Stimulated activated CD8-positive, alpha-beta memory T cell treated with anti-CD3 and anti-CD28 coated beads, Interleukin-2, amount 100 ng/mL, for 1 hour (primary cell): ENCODE measurements at places on chromosomes 2 and 18.

- DNase-seq, result no peak
Measured at GRCh38 chr18:63182861-63183260, 136.7 kb downstream of the BCL2 start.

DNA sequence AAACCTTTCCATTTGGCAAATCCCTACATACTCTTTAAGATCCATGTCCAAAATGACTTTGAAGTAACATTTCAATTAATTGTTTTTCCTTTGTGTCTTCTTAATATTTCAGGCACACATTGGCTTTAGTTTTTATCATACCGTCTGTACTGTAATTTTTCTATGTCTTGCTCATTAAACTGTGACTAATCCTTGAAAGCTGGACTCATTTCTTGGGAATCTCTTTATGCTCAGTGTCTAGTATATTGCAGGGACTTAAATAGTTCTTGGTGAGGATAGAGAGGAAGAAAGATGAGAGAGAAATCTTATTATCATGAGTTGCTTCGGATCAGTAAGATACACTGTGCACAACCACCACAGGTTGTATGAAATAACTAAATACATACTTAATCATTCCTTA is 448.3 kb upstream of the ST6GAL2 start:
- no peak for DNase-seq

GRCh38 chr18:73288813-73289212 is 421.0 kb upstream of the NETO1 start:
- DNase-seq, result no peak

GRCh38 chr2:240466579-240467148 is 31.2 kb downstream of the GPC1 start:
- no peak for DNase-seq

DNA sequence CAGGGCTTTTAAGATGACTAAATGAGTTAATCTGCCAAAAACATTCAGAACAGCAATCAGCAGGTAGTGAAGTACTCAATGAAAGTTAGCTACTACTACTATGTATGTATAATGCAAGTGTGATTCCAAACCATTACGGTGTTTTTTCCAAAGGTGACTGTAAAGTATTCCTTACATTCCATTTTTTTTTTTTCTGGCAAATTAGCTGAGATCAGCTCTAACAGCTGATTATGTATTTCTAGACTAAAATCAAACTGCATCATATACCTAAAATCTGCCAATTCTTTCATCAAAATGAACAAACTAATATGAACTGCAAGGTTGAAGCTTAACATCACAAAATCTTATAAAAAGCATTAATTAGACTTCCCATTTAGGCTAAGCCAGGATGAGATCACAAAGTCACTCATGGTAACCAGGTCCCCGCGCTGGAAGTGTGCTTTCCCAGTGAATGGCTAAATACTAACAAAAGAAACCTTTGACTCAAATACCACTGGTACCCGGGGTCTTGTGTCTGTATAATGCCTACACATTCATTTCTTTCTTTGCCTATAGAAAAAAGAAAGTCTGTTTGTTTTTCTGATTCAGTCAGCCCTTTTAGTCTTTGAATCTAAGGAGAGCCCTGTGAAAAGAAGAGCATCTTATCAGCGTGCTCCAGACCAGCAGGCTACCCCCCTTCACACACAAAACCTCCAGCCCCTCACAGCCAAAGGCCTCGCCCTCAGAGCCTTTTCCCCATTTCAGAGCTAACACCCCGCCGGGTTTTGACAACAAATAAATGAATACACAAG is 88.3 kb downstream of the RBMS1 start:
- DNase-seq, result no peak

DNA sequence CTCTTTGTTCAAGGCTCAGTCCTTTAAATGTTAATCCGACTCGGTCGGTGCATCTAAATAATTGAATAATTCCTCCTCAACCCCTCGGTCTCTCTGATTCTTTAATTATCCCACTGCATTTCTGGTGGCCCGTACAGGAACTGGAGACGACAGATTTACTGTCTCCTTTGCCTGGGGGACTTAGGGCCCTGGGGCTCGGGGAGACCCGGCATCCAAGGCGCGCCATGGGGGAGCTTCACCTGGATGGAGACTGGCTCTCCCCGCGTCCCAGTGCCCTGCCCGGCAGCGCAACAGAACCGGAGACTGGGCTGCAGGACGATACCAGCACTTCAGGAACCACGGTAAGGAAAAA is 47.7 kb upstream of the SELENOI start:
- no peak for DNase-seq

DNA sequence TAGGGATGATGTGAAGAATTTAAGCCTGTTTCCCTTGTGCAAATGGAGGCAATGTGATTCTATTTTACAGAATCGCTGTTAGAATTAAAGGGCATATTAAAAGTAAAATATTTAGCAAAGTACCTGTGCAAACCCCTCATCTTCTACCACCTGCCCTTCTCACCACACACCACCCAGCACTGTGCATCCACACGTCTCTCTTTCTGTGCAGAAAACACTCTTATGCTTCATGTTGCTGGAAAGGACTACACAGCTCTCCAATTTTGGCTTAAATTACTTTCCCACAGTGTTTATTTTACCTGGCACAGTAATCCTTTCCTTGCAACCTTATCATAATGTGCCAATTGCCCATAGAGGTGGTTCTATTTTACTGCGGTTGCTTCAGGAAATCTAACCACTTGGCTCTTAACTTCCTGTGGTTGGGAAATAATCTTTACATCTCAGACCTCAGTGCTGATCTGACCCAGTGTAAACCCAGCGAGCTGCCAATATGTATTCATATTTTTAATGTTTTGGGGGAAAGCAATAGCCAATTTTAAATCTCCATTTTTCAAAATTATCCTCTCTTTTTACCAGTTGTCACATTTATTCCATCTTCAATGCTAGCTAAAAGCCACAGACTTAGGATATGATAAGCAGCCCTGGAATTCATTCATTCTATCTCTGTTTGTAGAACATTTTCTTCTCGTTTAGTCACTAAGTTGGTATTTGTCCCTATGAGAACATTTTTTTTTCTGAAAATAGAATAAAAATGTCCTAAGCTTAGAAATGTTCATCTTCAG is 250.9 kb downstream of the DSEL start:
- no peak for DNase-seq

DNA sequence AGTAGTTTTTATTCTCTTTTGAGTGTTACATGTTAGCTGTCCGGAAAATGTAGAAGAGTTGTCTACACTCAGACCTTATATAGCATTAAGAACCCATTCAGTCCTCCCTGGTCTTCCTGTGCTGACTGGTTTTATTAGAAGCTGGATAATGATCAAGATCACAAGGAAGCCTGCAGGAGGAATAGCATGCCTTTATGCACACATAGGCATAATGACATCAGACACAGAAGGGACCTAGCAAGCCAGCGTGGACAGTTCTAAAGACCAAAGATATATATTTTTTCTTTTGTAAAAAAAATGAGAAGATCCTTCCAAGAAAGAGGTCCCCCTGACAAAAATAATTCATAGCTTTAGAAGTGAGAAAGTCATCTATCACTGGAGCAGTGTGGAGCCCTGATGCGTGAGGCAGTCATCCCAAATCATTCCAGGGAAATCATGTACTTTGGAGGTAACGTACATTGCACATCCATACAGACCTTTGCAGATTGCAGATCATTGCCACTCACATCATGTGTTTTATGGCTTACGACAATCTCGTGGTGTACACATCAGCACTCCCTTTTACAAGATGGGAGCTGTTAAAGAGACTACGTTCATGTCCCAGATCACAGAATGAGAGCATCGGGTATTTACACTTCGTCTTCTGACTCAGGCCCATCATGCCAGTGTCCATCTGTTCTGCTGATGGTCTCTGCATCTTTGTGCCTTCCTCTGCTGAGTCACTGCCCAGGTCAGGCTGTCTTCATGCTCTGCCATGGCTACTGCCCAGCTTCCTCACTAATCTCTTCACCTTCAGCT is 334.0 kb downstream of the SOCS6 start:
- no peak for DNase-seq

DNA sequence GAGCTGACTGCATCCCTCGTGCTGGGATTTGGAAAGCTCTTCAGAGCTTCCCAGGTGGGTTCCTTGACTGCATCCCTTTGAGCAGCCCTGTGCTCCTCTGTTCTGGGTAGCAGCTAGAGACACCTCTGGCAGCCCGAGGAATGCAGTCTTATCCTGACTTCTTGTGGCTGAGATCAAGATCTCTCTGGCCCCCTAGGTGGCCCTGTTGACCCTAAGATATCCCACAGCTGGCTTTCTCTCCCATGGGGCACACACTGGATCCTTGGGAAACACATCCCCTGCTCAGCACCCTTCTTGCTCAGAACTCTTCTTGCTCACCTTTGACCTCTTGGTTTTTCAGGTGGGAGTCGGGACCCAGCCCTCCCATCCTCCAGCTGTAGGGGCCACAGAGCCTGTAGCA is 237.2 kb downstream of the TSN start:
- DNase-seq, result no peak

- DNase-seq, result no peak
Measured at GRCh38 chr2:38653715-38654527, 12.0 kb upstream of the GALM start.

DNA sequence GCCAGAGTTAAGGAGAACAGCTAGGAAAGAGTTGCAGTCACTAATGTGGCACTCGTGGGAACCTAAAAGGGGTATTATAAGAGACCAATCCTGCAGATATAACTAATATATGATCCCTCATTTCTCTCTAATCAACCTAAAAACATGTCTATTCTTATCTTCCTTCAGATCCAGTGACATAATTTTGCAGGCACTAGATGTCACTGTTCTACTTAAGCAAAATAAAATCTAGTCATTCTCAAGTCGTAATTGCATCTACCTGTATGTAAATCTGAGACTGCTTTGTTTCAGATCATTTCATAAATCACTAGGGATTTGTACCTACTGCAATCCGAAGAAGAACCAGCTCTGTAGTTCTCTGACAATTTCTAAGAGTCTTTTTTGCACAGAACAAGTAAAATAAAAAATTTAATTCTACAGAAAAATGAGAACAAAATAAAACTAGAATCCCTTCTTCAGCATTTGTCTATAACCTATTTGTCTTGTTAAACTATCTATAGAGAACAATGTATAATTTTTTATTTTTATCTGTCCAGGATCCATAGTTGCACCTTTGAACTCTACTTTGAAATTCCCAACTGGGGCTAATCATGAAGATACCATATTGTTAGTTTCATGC is 56.5 kb upstream of the ERBB4 start:
- DNase-seq, result no peak
